ENCODE measurements at places on chromosomes 11 and 22.

DNA sequence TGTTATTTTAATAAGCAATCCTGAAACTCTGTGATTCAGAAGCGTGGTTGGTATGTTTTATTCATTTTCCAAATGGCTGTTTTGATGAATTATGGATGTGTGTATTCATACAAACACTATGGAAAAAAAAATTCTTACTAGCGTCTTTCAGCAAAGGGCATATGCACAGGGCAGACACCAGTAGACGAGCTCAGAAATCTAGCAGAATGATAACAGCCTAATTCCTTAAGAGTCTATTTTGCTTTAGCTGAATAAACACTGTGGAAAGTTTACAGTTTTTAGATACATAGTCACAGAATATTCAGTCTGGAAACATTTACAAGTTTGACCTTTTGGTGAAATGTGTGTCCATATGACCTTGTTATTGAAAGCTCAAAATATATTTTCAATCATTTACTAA is 418.8 kb upstream of the LUZP2 start:
- no peak for DNase-seq

GRCh38 chr11:134047586-134047999 is 21.3 kb upstream of the JAM3 start:
- DNase-seq = no peak

DNA sequence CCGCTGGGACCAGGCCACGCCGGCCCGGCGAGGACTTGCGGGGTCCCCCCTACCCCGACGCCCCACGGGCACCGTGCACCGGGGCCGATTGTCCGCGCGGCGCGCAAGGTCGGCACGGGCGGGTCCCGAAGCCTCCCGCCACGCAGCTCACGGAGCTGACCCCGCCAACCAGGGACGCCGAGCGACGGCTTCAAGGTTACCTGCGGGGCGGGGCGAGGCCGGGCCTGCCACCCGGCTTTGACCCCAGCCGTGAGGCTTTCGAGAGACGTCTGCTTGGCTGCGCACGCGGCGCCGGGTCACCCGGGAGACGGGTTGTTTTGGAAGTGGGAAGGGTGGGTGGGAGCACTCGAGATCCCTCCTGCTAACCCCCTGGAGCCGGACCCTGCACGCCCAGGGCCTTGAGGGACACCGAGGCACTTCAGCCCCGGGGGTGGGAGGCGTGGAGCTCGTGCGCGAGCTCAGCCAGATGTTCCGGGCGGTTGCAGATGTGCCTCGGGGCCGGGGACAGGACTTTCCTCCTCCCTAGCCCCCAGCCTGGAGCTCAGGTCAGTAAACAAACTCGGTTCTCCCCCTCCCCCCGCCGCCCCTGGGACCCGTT is 3.2 kb upstream of the WNT11 start:
- DNase-seq = no peak

GRCh38 chr11:71335371-71335770 is 83.0 kb upstream of the SHANK2 start:
- DNase-seq = no peak

DNA sequence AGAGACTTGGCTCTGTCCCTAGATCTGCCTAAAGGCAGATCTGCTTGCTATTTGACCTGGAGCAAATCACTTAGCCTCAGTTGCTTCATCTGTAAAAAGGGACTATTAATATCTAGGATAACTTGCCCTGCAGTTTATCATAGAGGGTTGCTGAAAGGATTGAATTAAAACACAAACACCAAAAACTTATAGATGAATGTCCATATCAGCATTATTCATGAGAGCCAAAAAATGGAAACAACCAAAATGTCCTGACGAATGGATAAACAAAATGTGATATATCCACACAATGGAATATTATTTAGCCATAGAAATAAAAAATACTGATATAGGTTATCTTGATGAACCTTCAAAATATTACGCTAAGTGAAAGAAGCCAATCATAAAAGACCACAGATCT is 67.2 kb downstream of the USP35 start:
- no peak for DNase-seq

DNA sequence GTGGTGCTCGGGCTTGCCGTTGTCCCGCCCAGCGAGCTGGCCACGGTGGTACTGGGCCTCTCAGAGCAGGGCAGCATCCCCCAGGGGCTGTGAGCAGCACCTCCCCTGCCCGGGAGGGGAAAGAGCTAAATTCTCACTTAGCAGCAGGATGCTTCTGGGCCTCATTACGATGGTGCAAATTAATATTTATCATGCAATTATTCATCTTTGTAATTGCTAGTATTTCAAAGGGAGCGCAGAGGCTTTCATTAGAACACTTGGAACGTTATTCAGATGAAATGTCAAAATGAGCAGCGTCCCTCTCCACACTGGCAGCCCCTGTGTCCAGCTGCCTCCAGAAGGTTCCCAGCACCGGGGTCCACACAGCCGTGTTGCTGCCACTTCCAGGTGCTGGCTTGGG is 95.9 kb upstream of the PRR5 start:
- DNase-seq = no peak

DNA sequence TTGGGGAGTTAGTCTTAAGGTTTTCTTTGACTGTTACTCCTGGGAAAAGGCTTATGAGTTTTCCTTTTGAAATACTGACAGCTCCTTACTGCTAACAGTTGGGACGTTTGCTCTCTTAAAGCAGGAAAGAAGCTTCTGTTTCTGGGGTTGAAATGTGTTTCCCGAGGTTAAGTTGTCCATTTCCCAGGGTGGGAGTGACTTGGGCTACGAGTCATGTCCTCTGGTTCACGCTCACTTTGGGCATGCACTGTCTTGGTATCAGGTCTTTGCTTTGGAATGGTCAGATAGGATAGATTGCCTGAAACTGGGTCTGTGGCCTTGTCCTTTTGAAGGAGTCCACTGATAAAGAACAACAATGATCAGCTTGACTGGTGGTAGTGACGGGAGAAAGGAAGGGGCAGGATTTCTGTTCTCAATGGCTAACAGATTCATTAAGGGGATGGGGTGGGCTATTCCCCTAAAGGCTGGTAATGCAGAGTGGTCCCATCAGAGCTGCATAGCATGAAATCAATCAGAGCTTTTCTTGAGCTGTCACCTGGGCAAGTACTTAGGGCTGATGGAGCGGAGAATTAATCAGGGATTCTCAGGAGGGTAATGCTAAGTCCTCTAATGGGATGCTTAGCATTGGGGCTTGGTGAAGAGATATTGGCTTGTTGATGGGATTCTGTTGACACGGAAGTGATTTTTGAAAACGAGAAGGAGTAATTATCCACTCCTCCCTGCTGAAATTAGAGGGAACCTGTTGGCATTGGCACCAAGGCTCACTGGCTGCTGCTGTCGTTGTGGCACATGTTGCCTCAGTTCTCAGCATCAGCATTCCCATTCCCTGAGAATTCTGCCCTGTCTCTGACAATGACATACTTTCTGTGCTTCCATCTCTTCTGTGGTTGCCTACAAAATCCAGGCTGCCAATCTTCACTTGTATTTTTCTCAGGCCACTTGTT is 81.6 kb downstream of the TEAD1 start:
- DNase-seq = no peak

DNA sequence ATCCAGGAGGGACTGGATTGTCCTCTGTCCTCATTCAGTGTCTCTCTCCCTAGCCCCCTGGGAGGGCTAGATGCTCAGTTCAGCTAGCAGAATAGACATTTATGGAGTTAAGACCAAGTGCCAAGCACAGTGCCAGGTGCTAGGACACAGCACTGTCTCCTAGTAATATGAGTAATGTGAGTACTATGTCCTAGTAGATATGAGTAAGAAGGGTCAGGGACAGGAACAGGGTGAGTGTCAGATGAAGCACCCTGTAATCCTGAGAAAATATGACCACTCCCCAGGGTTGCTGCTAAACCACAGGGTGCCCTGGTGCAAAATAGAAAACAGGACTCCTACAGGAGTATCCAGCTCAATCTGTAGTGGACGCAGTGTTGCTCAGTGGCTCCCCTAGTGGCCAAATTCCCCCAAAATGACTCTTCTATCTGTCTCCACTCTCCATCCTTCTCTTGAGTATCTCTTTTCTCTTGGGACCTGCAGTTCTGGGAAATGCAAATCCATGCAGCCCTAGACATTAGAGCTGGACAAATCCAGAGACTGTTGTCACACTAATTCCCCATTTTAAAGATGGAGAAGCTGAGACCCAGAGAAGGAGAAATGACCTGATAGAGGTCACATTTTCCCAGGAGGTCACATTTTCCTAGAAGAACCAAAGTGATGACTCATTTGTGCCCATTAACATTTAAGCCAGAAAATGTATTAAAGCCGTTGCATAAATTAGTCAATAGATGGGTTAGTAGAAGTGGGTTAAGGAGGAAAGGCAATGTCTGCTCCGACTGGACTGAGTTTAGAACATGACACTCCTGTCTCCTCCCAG is 214.3 kb downstream of the NXPE2 start:
- no peak for DNase-seq

DNA sequence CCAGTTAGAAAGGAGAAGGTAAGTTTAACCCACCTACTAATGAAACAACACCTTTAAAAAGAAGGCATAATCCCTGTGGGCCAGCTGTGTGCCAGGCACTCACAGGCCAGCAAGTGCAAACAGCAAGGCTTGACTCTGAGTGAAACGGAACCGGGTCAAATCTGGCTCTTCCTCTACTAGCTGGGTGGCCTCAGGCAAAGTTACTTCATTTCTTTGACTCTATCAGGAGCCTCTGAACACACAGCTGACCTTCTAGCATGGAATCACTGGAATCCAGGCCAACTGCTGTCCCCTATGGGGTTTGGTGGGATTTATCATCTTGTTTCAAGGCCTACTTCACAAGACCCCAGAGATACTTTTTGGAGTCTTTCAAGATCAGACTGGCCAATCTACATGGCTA is 3.3 kb downstream of the RAB38 start:
- no peak for DNase-seq

- no peak for DNase-seq
Measured at GRCh38 chr11:131522851-131523250, 152.4 kb downstream of the NTM start.

DNA sequence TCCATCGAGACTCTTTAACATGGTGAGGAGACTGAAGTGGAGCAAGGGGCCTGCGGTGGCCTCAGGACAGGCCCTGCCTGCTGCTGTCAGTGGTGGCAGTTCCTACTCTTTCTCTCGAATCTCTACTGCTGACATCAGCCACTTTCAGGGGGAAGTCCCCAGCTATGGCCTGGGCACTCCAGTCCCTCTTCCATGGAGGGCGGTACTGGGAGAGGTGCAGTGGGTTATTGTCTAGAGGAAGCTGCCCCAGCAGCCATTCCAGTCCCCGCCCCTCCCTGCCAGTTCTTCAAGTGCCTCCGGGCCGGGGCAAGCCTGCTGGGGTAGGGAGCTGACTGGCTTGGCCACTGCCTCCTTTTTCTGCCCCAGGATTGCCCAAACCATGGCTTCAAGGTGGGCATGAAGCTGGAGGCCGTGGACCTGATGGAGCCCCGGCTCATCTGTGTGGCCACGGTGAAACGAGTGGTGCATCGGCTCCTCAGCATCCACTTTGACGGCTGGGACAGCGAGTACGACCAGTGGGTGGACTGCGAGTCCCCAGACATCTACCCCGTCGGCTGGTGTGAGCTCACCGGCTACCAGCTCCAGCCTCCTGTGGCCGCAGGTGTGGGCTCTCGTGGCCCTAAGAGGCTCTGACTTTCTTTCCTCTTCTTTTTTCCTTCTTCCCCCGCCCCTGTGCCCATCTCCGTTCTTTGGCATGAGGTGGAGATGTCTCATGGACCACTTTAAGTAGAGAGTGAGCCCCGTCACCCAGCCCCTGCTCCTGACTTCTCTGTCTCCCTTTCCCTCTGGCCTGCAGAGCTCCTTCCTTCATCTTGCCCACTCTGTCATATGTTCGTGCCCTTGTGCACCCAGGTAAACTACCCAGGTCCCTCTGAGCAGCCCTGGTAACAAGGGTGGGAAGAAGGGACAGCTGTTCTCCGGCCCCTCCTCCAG is 13.7 kb downstream of the CHADL start:
- DNase-seq = no peak

DNA sequence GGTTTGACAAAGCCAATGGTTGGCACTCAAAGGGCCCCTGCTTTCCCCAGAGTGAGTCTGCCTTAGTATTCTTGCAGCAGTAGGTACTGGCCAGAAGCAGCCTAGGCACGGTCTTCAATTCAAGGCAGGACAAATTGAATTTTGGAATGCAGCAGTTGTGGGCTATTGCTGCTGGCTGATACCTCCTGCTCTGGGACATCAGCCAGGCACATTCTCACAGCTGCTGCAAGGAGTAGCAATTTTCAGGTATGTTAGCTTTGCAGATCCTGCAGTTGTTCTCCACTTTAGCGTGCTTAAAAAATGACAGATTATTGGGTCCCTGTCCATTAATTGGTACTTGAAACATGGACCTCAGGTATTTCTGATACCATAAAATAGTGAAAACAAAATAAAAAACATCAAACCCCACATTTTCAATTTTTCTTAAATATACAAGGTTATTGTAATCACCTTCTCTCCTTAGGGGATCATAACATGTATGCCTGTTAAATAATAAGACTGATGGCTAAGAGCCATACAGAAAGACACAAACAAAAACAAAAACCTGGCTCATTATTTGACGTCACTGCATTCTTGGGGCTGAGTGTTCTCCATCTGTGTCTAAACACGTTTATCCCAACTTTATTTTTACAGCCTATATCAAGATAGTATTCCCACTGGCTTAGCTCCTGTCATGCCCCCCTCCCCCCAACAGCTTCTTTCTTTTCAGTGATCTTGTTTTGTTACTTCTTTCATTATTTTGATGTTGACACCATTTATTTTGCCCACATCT is 85.1 kb upstream of the CARD18 start:
- no peak for DNase-seq

- DNase-seq = no peak
Measured at GRCh38 chr11:118892514-118892913, 8.8 kb downstream of the CXCR5 start.

GRCh38 chr11:104873252-104873651 is 25.0 kb downstream of the CASP12 start:
- DNase-seq = no peak

Data from esophagus squamous epithelium (tissue), 5 donors.